ENCODE measurements at places on chromosomes 2 and 18.
A peak's percentile ranks its signal among the peaks of the same experiment; 100 is the strongest.

DNA sequence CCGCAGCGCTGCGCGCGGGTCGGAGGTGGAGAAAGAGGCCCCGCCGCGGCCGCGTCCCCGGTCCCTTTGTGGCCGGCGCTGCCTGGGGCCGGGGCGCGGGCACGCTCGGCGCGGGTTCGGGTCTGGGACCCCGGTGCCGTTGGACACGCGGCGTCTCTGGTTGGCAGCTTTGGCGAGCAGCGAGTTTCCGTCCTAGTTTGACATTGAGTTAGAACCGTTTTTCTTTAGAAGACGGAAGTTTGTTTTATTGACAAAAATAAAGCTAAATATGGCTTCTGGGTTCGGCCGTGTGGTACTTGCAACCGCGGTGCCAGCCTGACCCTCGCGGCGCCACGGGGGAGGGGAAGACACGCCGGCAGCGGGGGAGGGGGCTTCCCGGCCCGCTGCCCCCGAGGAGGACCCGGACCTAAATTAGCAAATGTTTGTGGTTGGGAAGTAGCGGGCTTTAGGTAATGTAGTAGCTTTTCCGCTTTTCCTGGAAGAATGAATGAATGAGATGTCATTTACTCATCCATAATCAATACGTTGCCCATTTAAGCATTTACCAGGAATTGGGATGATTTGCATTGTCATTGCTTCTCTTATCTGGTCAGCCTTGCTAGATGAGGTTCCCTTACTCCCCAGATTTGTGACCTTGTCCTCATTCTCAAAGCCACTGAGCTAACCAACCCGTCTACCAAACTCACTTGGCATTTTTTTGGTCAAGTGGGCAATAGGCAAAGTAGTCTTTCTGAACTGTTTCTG is 530 bp downstream of the GALNT1 start:
- peak; percentile 23 for DNase-seq

GRCh38 chr18:1488957-1489356 is 584.3 kb downstream of the ADCYAP1 start:
- peak; percentile 5 for DNase-seq

DNA sequence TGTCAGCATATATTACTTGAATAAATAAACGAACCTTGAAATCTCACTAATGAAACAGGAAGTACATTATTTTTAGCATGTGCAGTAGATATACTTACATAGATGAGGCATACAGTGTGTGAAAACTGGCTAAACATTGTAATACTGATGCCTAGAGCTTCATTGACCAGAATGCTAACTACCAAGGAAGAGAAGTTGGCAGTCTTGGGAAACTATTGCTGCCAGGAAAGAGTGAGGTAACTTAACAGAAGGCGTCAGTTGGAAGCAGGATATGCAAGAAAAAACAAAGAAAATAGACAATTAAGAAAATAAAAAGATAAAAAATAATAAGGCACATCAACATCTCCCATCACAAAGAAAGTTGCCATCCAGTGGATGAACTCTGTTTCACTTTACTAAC is 963.0 kb downstream of the TDRD15 start:
- no peak for DNase-seq

GRCh38 chr18:74110976-74111375 is 36.7 kb downstream of the FBXO15 start:
- no peak for DNase-seq

DNA sequence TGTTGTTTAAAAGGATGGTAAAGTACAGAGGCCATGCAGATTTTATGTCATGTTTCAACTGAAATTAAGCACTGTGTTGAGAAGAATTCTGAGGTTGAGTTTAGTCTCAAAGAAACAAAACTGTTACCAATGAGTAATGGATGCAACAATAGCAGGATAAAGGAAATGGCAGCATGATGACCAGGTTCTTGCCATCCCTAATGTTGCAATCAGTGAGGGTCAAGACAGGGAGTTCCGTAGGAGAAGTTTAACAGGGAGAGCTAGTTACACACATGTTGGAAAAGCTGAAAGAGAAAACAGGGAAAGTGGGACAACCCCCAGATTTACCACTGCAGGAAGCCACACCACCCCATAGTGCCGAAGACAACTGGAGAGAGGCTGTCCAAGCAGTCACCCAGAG is 343.8 kb upstream of the EPHA4 start:
- no peak for DNase-seq

GRCh38 chr18:46732801-46733200 is 24.1 kb downstream of the ST8SIA5 start:
- DNase-seq = no peak

GRCh38 chr18:8254654-8255053 is 354.6 kb upstream of the RAB12 start:
- DNase-seq = no peak

- DNase-seq = no peak
Observed at GRCh38 chr18:10660179-10660884, 134.5 kb downstream of the NAPG start.

DNA sequence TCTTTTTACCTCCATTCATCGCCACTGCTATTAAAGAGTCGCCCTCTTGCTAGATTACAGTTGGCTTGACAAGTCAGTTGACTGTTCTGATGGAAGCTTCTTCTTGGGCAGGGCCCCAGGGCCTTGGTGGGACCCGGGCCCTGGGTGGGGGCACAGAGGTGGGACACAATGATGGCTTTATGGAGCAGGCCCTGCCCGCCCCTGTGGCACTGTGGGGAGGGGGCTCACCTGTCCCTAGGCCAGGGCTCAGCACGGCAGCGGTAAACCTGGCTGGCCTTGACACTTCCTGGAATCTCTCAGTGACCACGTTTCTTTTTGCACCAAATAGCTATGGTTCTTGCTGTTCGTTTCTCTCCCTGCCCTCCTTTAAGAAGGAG is 4.9 kb upstream of the HS6ST1 start:
- no peak for DNase-seq

DNA sequence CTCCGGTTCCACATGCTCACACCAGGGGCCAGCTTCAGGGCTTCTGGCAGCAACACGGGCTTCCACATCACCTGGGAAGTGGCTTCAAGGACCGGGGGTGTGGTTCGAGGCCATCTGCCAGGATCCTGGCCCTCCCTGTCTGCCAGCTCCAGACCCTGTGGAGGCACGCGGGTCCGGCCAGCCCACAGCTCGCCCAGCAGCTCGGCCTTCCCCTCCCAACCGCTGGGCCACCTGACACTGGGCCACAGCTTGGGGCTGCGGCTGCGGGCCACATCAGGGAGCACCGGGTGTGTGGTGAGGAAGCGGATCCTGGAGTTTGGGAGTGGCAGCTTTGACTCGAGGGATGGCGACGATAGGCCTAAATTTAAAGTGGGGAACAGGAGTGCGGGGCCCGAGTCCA is 7.0 kb downstream of the C2orf81 start:
- DNase-seq = peak; percentile 15

- no peak for DNase-seq
Observed at GRCh38 chr18:22814329-22814703, 118.8 kb upstream of the RBBP8 start.

- no peak for DNase-seq
Observed at GRCh38 chr2:181947273-181947672, 38.4 kb upstream of the PPP1R1C start.

GRCh38 chr2:144834998-144835633 is 315.2 kb upstream of the ZEB2 start:
- DNase-seq = no peak

- DNase-seq = no peak
Observed at GRCh38 chr2:31349684-31350083, 64.9 kb downstream of the XDH start.

GRCh38 chr18:35376393-35376741 is 770 bp downstream of the ZNF396 start:
- DNase-seq = no peak

DNA sequence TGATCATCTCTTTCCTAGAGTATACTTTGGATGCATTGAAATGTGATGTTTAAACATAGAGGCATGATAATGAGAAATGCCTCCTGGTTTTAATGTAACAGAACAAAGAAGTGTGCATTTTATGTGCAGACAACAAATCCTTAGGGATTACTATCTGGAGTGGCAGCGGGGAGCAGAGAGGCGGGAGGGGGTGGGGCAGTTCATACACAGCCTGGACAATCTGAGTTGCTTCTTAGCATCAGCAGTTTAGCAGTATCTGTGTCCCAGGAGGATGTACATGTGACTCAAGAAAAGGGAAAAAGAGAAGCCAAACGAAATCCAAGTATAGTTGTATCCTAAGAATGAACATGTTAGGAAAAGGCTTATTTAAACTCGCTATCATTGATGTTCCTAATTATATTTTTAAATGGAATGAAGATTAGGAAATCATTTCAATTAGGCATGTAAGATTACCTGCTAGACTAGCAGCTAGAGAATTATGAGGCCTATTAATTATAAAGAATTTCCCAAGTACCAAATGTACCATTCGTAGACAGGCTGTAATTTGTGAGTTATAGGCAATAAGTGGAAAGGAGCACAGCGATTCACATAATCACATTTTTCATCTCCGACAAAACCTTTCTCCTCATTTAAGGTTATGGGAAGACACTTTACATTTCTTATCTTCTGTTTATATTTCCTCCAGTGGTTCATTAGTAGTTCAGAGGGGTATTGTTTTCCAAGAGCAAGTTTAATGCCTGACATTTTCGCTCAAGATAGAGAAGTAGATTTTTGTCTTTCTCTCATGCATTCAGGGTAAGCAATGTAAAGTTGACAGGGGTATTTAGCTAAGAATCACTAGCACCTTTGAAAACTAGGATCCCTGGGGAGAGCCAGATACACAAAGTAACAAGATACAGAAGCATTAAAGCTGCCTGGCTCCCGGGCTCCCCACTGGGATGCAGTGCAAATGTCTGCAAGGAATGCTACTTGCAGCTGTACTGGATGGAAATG is 141.3 kb upstream of the NOSTRIN start:
- DNase-seq = no peak

- no peak for DNase-seq
Observed at GRCh38 chr2:232466221-232466620, 10.3 kb downstream of the ALPI start.

GRCh38 chr2:15096873-15097272 is 464.3 kb downstream of the NBAS start:
- DNase-seq = no peak

DNA sequence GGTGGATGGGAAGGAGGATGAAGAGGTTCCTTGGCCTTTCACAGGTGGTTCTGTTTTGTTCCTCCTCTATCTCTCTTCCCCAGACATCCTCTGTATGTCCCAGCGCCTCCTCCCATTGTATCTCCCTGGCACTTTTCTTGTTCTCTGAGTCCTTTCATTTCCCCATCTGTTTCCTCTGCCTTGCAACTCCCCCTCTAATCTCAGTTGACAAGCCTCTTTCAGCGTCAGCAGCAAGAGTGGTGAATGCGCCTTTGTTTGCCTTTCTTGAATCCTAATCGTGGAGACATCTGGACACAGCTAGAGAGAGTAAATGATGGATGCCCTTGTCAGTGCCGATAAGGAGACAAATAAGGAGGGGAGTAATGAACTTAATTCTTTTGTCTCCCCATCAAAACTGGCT is 167.0 kb downstream of the NDUFA10 start:
- no peak for DNase-seq

GRCh38 chr2:186664385-186665043 is 29.3 kb upstream of the FAM171B start:
- no peak for DNase-seq

DNA sequence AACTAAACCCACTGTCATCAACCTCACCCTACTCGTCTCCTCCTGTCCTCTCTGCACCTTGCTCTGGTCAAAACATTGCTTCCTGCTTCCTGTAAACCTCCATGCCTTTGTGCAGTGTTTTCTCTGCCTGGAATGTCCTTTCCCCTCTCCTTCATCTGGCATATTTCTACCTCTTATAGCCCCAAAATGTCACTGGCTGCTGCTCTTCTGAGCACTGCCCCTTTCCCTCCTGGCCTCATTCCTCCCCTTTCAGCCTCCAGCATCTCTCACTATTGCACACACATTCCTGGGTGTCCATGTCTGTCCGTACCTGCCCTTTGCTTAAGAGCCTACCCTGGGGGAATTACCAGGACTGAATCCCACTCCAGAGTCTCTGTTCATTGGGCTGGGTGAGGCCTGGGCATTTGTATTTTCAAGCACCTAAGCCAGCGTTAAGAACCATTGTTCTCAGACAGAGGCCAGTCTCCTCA is 84.9 kb downstream of the MOGAT1 start:
- DNase-seq = no peak

- no peak for DNase-seq
Observed at GRCh38 chr18:59264121-59264571, 9.1 kb downstream of the RAX start.

DNA sequence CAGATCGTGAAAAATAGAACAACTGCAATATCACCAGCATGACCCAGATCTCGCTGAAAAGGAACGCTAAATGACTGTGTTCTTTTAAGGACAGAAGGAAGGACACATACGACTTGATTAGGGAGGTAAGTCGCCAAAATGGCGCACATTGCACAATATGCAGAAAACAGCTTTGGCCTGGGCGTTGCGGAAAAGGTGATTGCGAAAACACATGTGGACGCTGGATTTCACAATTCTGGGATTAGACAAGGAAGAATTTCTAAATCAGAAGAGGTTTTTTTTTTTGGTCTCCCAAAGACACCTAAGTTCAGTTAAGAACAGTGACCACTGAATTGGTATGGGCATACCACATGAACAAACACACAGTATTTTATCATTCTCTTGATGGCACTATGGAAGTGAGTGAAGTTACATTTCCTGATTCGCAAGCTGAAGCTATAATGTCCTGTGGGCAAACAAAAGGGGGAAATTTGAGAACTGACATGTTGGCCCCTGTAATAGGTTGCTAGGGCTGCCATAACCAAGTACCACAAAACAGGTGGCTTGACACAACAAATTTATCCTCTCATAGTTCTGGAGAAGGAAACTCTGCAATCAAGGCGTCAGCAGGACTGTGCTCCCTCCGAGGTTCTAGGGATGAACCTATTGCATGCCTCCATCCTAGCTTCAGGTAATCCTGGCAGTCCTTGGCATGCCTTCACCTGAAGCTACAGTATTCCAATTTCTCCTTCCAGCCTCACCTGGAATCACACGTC is 25.8 kb upstream of the ERICH2 start:
- no peak for DNase-seq

- no peak for DNase-seq
Observed at GRCh38 chr18:48842259-48843061, 108.3 kb downstream of the SMAD7 start.

- DNase-seq = no peak
Observed at GRCh38 chr18:13254971-13255927, 36.7 kb downstream of the LDLRAD4 start.

DNA sequence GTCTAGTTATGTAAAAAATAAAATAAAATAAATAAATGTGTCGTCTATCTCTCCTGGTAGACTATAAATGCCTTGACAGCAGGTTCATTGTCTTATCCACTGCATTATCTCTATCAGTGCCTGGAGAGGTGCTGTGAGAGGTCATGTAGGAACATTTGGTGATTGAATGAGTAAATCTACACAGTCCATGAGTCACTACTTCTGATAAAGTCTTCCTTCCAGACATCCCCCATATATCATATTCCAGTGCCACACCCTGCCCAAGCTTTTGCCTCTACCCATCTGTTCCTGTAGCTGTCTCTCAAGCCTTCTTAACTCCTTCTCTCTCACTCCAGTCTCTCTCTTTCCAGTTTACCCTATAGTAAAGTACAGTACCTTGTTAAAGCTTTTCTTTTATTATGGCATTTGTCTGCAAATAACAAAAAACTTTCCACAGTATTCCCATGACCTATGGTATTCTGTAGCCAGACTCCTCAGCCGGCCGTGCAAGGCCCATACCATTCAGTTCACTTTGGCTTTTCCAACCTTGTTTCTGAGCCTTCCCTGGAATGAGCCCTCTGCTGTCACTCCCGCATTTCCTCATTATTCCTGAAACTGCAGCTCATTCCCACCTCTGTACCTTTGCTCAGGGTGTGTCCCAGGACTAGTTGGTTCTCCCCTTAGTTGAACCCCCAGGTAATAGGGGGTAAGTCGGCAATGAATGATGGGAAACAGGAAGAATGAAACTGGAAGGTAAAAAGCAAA is 37.5 kb downstream of the ANXA4 start:
- no peak for DNase-seq

GRCh38 chr2:36392571-36393255 is 37.1 kb downstream of the CRIM1 start:
- DNase-seq = no peak

Measured in cerebellum (tissue), 4 donors.